ENCODE measurements at places on chromosomes 16 and 17.

- DNase-seq = no peak
Measured at GRCh38 chr16:19837984-19838707, 46.5 kb downstream of the GPRC5B start.

DNA sequence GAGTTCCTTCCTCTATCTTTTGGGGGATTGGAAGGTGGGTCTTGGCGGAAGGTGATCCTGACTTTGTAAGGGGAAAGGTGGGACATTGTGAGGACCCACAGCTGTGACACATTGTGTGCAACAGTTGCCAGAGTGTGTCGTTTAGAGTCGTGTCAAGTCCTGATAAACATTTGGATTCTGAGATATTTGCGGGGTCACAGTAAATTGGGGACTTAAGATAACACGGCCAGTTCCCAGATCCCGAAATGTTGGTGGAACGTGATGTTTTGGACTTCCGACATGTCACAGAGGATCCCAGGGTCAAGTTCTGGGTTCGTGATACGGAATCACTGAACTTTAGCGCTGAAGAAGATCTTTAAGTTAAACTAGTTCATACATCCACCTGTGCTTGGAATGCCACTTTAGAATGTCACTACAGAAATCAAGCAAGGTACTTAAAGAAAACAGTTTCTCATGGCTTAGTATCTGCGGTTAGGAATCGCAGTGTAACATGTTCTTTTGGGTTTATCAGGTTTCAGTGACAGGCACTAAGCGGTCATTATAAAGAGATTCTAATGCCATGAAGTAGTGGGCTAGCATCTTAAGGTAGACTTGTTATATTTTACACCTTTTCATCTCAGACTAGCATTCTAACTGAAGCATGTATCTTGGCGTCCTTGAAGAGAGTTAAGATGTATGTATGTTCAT, 815 bp downstream of the ATAD5 start:
- no peak for DNase-seq

GRCh38 chr17:40327244-40327729, 18.3 kb downstream of the RARA start:
- DNase-seq = no peak

- no peak for DNase-seq
Measured at GRCh38 chr16:85710732-85711131, 22.0 kb upstream of the GINS2 start.

GRCh38 chr17:30300818-30301217, 9.1 kb upstream of the BLMH start:
- DNase-seq = no peak

DNA sequence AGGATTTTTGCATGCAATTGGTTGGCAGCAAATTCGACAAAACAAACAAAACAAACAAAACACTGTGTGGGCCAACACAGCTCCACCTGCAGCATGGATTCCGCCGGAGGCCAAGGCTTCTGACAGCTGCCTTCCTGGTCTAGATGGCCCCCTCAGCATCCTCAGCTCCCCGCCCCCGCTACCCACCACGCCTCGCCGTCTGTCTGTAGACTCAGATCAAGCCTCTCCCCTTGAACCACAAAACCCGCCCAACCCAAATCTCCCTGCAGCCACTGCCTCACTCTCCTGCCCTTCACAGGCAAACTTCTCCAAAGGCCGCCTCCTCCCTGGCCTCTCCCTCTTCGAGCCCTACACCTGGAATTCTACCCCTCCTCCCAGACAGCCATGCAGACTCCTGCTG, 57.9 kb downstream of the RTN4RL1 start:
- no peak for DNase-seq

DNA sequence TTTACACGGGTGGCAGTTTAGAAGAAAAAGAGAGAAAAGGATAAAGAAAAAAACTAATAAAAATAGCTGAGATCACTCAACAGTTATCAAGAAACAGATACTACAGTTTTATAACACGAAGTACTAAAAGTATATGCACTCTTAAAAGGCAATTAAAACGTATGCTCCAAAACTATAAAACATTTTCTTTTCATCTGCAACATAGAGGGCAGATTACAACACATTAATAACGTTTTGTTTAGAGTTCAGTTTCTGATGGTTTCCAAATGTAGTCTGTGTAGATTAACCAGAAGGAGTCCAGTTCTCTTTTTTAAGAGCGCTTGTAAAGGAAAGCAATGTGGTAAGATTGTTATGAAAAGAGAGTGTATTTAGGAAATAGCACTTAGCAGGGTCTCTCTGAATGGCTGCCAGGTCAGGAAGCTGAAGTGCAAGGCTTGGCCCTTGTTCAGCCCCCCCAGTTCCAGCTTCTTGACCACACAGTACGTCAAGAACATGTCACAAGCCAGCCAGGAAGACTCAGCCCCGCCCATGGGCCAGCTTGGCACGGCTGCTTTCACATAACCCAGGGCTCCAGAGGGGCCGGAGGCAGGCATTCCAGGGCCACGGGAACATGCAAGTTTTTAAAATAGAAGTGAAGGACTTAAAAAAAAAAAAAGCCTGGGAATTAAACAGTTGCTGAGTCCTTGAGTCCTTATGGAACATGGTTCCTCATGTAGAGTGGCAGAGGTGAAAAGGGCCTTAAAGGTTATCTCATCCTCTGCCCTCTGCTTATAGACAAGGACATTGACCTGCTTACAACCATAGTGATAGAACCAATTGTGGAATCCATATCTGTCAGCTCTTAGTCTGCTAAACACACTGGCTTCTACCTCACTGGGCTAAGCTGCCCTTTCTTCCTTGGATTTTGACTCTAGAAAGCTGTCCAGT, 147.4 kb upstream of the TBX2 start:
- DNase-seq = no peak

DNA sequence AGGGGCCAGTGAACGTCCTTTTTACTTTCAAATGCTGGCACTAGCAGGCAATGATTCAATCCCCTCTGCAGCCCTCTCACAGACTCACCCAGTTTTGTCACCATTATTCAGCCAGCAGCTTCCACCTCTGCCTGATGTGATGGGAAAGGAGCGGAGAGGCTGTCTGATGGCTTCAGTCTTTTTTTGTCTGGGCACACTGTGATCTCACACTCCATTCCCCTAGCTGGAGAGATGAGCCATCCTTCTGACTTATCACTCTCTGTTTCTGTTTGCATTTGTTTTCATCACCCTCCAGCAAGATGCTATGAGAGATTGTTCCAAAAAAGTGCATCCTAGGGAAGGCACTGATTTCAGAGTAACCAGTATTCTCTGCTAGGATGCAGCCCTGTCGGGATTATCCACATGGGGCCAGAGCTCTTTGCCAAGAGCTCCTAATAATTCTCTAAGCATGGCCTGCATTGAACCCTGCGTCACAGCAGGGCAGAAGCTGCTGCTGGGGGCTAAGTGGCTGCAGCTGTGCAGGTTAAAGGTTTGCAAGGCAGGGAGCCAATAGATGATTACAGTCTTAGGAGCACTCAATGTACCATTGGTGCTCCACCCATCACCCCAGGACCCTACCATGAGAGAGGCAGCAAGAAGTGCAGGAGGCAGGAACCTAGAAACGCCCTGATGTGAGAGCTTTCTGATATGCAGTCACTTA, 236.1 kb upstream of the C16orf82 start:
- DNase-seq = no peak

- DNase-seq = no peak
Measured at GRCh38 chr17:20191056-20191455, 181.9 kb downstream of the SPECC1 start.

GRCh38 chr16:5108505-5109158, 11.0 kb upstream of the EEF2KMT start:
- DNase-seq = no peak

GRCh38 chr17:16435925-16436886, 20.8 kb downstream of the TRPV2 start:
- no peak for DNase-seq

DNA sequence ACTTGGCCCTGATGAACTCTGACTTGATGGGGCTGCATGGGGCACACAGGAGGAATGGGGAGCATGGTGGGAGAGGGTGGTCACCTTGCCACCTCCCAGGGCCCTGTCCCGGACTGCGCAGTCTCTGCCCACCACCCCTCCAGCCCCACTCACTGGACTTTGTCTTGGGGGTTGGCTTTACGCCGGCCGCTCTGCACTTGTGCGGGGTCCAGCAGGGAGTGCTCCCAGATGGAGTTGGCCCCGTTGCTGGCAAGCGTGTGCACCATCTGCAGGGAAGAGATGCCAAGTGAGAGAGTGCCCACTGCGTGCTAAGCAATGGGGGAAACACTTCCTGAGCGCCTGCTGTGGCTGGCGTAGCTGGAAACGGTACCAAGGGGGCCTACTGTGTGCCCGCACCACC, 6.7 kb downstream of the GIT1 start:
- DNase-seq = no peak

DNA sequence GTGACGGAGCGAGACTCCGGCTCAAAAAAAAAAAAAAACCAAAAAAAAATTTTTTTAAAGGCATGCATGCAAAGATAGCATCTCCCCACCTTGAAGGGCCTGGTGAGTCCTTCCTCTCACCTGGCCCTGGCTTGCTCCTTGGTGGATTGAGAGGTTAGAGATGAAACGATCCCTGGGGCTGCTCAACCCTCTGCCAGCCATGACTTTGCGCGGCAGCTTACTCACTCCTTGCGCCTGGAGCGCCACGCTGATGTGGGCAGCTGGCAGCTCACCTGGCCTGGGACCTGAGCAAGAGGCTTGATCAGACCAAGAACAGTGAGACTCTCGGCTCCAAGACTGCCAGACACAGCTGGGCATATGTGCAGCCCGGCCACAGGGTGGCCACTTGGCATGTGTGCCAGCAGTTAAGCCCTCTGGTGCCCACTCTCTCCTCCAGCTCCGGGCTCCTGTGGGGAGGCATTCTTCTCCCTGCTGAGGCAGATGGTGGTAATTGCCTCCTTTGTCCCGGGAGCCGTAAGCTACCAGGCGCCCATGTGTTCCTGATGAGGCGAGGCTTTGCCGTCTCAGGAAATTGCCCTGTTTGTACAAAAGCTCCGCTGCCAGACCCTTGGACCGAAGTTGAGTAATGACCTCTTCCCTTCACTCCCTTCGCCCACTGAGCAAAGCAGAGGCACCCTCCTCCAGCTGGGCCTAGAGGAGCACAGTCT, 5.1 kb upstream of the EVPL start:
- DNase-seq = no peak

GRCh38 chr17:75271233-75271954, 363 bp upstream of the MIF4GD start:
- DNase-seq = peak; percentile 95

- no peak for DNase-seq
Measured at GRCh38 chr17:48611681-48612455, 1.1 kb upstream of the HOXB7 start.

DNA sequence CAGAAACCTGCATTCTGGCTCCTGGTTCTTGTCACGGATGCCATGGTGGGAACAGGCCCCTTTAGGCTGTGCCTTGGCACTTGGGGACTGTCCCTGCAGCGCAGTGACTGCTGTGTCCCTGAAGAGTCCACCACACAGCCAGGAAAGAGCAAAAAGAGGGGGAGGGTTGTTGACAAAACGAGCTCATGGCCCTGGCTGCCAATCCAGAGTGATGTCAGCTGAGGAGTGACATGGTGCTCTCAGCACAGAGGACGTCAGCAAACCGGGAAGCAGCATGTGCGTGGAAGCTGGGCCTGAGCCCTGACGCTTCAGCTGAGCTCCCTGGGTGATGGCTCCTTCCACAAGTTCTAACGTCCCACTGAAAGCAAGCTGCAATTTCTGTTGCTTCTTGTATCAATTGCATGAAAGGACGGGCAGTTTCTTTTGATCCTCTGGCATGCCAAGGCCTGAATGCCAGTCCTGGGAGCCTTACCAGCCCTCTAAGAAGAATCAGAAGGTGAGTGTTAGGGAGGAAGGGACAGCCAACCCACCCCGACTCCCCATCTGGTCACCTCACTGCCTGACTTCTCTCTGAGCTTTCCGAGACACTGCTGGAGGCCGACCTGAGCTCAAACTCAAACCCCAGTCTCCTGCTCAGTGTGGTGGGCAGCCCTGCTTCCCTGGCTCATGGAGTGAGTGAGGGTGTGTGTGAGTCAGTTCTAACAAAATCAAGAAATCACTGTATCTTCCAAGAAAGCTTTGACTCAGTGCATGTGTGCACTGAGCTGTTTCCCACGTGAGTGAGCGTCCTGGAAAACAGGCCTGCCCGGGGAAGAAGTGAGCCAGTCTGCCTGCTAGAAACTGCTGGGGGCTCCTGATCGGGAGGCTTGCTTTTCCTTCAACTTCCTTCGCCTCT, 14.7 kb upstream of the WNT3 start:
- no peak for DNase-seq

- DNase-seq = no peak
Measured at GRCh38 chr17:30093463-30094147, 23.0 kb upstream of the NSRP1 start.

All from activated B cell treated with CpG ODN at 0.5 μM for 24 hours (primary cell).